Smooth muscle cell of trachea (primary cell): ENCODE measurements at places on chromosomes 2 and 18. TPM values are rescaled to one million over a fixed set of nuclear protein-coding genes. Genes with fewer than 3 reads are reported as not detected.

GCG gene
- not detected in 2 replicates for total RNA-seq

EPAS1 gene
- total RNA-seq: 71.1 and 274 TPM in 2 replicates

CYP1B1 gene
- 31.1 and 184 TPM in 2 replicates for total RNA-seq

TGFA gene
- 0.73 TPM in 1 of 2 replicates, not detected in the other for total RNA-seq

VIT gene
- 1.2 and 2.3 TPM in 2 replicates for total RNA-seq

MARCHF4 gene
- total RNA-seq: 1.5 TPM in 2 replicates

R3HDM1 gene
- 6.3 and 18.6 TPM in 2 replicates for total RNA-seq

LIMS3 gene
- 2.3 TPM in 1 of 2 replicates, not detected in the other for total RNA-seq

NR4A2 gene
- total RNA-seq: 0.15 and 0.33 TPM in 2 replicates

DLGAP1 gene
- total RNA-seq: 0.17 and 3.1 TPM in 2 replicates

IL1A gene
- 0.15 and 0.33 TPM in 2 replicates for total RNA-seq
